T-cell (primary cell): ENCODE measurements at places on chromosomes 6 and 20.

DNA sequence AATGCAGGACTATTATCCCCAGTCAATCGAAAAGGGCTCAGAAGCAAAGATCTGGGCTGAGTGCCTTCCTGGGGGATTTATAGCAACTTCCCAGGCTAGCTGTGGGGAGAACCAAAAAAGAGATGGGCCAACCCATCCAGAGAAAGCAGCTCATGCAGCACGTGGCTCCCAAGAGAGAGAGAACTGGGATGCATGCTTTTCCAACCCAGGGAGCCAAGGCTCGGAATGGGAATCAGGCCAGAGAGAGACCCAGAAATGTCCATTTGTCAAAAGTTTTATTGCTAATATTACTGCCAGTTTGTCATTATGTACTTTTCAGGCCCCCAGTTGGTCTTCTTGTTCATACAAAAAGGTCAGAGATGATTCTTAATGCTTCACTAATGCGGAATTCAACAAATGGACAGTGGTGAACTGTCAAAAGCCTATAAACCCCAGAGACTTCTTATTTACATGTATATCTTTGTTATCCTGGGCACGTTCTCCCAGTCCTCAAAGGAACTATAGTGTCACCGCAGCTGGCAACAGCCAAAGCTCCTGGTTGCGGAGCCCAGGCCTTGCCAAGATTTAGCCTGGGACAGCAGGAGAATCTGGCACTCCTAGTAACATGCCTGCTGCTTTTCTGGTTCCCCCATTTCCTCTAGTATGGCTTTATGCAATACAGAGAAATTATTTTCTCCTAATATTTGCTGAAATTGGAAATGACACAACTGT, 139.1 kb upstream of the POU3F2 start:
- no peak for DNase-seq

GRCh38 chr20:19497064-19497463, 261.0 kb upstream of the RIN2 start:
- DNase-seq: no peak

DNA sequence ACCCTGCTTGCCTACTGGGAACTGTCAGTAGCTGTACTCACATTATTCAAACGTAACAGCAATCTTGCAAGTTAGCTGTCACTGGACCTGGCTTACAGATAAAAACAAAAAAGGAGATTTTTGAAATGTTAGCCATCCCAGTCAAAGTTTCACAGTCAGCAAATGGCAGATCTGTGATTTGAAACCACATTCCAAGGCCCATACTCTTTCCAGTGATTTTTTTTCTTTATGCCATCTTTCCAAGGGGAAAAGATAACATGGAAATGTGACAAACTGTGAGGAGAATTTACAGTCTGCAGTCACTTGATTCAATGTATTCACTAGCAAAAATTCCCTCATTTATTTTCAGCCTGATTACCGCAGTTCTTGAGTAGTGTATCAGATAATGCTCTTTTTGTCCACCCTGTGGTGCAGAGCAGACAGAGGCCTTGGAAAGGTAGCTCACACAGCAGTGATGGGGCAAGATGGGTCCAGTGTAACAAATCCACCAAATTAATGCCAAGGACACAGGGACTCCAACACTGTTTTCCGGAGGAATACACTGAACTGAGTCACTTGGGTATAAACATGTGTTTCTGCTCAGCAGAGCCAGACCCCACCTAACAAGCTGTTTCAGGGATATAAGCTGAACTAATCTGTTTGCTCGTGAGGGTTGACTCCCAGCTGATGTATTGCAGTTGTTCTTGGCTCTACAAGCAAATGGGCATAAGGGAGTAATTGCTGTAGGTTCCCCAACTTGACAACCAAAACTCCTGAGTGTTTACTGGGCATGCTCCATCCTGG, 49.9 kb upstream of the ADGRF1 start:
- DNase-seq: no peak

DNA sequence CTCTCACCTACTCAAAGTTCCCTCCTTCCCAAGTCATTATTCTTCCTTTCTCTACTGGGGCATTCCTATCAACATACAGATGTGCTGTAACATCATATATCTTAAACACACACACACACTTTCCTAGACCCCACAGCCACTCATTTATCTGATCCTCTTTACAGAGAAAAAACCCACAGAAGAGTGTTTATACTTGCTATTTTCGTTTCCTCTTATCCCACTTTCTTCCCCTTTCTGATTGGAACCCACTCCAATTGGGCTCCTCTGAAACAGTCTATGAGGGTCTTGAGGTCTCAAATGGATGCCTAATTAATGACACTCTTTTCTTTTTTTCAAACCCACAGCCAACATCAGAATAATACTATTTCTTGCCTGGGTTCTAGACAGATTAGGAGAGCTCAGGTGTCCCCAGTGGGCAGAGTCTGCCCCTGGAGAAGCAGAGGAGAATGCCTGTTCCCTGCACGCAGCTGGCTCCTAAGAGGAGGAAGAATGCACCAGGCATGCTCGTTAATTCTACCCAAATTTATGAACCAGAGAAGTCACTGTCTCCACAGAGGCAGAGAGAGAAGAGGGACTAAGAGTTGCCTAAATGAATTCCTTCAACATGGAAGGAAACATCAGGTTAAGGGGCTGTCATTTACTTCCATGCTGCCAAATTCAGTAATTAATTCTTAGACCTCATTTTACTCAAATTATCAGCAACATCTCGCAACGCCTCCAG, 65.9 kb downstream of the CRYBG1 start:
- DNase-seq: no peak

GRCh38 chr6:107679457-107679856, 144.7 kb downstream of the SCML4 start:
- DNase-seq: no peak

DNA sequence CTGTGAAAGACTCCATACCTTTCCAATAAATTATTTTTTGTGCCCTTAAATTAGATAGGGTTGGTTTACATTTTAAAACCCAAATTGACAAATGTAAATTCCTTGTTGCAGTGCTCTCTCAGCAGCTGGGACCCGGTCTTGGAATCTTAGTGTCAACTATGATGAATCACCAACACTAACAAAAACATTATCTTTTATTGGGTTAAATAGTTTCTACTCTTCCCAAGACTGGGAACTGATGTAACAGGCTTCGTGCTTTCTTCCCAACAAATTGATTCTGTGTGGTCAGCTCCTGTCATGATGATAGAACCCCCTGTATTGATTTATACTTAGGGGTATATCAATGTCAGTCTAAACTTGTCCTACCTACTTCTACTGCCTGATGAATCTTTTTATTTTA, 23.2 kb upstream of the AHI1 start:
- no peak for DNase-seq

- DNase-seq: no peak
Measured at GRCh38 chr6:132816660-132817059, 2.3 kb downstream of the RPS12 start.

DNA sequence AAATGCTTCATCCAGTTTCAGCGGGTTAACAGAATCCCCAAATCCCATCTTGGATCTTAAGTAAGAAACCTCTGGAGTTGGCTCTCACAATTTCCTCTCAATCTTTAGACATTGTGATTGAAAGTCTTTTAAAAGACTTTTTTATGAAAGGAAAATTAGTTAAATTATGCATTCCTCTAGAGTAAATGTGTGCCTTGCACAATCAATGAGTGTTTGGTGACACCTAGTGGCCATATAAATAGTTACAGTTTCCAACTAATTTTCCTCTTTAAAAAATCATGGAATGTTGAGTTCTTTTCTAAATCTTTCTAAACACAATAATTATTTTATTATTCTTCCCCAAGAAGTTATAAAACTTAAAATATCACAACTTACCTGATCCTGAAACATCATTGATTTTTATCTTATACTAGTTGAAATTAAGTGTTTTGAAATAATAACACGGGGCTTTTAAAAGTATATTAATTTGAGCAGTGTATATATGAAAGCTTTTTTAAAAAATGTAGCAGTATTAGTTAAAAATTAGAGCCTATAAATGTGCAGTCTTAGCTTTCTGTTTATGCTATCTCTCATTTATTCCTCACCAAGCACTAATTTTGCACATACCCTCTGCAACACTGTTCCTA, 66.4 kb downstream of the PKHD1 start:
- DNase-seq: no peak

DNA sequence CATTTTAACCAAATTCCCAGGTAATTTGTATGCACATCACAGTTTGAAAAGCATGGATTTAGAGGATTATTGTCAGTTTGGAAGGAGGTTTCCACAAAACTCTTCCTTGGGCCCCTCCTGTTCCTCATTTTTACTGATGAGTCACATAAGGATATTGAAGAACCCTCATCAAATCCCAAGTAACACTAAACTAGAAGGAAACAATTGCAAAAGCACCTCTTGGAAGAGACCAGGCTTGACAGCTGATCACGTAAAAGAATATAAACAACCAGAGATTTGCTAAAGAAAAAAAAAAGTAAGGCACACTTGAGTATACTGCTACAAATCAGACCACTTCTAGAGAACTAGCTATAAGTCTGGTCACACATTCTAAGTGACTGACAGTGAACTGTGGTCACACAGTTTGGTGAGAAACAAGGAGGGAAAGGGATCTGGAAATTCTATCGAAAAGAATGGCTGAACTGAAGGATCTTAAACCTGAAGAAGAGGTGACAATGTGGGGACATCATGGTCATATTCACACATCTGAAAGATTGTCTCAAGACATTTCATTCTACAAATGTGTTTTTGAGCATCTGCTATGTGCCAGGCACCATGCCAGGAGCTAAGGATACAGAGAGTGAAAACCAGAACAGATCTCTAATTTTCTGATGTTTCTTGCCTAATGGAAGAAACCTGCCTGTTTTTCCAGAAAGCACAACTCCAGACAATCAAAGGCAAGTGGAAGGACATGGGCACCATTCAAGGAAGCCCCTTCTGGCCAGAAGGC, 24.1 kb downstream of the ZHX3 start:
- DNase-seq: no peak

- no peak for DNase-seq
Measured at GRCh38 chr6:153621491-153621890, 417.5 kb upstream of the OPRM1 start.

DNA sequence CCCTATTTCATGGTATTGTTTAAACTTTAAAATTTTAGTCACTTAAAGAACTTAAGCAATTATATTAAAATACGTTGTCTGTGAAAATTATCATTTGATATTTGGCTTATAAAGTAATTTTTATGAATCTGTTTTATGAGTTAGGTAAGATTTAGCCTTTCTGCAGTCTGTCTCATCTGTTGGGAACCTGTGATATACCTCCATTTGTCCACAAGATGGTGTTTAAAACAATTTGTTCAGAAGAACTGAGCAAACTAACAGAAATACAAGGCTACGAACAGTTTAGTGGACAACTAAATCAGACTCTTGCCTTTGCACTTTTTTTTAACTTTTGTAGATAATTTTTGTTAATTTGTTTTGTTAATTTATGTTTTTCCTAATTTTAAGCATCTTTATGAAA, 92.4 kb downstream of the COL9A1 start:
- DNase-seq: no peak

DNA sequence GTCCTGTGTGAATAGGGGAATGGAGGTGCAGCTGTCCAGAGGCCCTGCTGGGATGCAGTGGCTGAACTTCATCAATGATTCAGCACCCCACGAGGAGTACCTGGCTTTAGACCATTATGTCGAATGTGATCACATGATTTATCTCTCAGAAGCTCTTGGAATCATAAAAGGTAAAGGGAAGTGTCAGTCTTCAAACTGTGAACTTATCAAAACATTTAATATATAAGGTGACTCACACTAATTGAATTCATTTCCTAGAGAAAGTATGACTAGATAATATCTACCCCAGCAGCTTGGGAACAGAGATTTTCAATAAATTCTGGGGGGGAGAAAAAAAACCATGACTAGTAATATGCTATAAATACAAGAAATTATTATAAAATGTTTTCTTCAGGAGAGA, 29.5 kb downstream of the ALDH8A1 start:
- no peak for DNase-seq

DNA sequence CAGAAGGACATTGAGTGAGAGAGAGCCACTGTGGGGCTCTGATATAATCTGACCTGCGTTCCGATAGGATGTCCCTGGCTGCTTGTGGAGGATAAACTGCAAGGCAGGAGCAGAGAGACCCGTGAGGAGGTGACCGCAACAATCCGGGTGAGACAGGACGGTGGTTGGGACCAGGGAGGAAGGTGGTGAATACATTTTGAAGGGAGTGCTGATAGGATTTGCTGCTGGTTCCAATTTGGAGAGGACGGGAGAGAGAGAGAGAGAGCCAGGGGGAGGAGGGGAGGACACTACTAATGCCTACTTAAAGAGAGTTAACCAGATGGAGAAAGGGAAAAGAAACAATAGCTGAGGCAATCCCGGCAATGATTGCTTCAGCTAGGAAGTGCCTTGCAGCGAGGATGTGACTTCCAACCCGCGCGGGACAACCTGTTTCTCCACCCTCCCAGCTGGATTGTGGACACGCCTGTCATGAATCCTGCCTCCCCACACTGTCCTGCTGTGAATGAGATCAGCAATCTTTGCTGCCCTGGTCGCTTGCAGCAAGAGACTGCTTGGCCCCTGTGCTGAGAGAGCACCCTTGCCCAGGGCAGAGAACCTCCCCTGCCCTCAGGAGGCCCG, 199.0 kb upstream of the KCNG1 start:
- DNase-seq: no peak

DNA sequence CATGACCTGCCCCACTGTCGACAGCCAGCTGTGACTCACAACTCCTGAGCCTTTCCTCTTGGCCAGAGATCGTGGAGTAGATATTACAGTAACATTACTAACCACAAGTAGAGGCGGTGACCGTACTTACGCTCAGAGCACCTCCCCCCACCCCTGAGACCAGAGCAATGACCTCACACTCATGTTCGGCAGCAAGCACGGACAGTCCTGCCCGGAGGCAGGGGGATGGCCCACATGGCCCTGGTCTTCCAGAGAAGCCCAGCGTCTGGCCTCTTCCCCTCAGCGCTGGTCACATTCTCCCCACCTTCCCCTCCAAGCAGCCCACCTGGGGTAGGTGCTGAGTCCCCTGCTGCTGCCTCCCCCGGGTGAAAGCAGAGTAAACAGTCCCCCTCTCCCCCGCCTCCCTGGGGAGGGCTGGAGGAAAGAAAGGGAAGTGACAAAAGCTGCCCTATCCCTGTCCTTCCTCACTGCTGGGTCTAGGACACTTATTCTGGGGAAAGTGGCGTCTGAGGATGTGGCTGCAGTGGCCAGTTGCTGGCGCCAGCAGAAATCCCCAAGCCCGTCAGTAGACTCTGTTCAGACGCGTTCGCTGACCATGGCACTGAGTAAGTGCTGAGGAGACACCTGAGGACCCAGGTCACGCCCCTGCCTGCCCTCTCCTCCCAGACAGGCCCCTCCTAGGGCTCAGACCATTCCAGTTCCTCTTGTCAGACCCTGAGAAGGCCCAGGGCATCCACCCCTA, 68.5 kb downstream of the MRPL14 start:
- no peak for DNase-seq

DNA sequence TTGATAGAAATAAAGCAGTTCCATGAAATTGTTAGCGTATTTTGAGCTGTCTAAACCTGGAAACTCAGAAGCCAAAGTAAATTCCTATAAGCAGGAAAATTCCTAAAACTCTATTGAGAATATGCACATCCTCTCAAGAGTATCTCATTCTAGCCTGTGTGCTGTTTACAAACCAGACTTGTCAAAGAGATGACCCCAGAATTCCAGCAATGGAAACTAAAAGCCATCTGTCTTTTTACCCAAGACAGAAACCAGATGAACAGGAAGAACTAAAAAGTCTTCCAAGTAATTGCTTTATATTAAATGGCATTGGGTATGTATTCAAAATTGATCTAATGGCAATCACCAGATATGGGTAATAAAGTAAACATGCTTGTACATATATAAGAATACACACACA, 92.6 kb downstream of the COL19A1 start:
- DNase-seq: no peak
